BJ (cell line): ENCODE measurements at places on chromosomes 1 and 21.

GRCh38 chr1:89986020-89986419, 8.9 kb upstream of the ZNF326 start:
- no peak for DNase-seq

DNA sequence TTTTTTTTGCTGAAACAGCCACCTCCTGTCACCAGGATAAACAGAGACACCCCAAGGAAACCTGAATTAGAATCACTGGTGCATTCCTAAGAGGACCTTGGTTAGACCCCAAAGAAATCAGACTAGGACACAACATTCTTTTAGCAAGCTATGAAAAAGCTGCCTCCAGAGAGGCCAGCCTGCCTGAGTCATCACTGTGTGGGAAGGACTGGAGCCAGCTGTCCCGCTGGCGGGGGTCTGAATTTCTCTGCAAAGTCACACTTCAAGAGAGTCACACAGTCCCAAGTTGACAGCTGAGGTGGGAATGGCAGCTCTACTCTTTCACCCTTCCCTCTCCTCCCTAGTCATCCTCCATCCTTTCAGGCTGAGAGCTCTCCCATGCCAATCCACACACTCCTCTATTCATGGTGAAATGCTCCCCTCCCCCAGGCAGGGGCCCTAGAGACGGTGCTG, 405.0 kb upstream of the POU3F1 start:
- DNase-seq: peak; percentile 9

- DNase-seq: no peak
Measured at GRCh38 chr1:30046751-30047150, 676.6 kb downstream of the MATN1 start.

DNA sequence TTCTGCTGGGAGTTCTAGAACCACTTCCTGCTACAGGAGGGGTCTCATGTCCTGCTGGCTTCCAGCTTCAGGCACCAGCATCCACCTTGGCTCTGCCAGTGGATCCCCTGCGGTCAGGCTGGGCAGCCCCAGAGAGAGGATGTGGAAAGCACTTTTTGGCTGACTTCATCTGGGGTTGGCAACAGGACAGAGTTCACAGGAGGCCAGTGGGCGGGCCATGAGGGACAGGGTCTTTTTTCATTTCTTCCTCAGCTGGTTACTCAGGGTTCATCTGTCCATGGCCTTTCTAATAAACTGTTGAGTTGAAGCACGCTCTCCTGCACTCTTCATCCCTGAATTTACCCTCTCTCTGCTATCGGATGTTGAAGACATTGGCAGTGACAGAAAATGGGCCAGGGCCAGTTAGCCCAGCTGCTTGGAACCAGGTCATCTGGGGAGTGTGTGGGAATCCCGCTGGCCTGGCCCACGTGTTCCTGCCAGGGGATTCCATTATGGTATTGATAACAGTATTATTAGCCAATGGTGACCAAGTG, 45.2 kb downstream of the RPS6KA1 start:
- DNase-seq: no peak

DNA sequence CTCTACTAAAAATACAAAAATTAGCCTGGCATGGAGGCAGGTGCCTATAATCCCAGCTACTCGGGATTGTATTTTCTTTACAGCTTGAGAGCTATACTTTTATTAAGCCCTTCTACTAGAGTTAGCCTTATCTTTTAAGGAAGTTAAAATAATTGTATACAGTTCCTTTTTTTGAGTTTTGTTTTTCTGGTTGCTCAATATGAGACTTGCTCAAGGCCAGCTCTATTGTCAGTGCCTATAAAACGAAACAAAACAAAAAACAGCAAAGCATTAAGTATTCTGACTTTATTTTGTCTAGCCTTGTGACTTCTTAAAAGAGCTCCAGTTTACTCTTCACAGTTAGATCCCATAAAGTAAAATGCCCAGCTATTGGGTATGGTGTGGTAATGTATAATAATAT, 17.2 kb downstream of the PKN2 start:
- no peak for DNase-seq

DNA sequence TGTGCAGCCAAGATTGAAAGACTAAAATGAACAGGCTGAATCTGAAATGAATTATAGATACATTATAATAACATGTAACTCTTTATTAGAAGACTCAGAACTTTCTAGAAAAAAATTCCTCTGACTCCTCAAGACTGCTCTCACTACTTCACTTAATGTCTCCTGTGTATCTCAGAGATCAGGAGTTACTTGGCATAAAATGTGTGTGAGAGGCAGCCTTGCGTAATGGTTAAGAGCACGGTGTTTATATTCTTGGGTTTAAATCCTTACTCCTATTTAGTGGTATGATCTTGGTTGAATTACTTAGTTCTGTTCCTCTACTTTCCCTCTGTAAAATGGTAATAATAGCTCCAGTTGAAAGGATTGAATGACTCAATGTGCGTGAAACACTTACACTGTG, 634.9 kb downstream of the LTN1 start:
- DNase-seq: no peak

- no peak for DNase-seq
Measured at GRCh38 chr1:69246710-69247109, 321.0 kb upstream of the LRRC7 start.

DNA sequence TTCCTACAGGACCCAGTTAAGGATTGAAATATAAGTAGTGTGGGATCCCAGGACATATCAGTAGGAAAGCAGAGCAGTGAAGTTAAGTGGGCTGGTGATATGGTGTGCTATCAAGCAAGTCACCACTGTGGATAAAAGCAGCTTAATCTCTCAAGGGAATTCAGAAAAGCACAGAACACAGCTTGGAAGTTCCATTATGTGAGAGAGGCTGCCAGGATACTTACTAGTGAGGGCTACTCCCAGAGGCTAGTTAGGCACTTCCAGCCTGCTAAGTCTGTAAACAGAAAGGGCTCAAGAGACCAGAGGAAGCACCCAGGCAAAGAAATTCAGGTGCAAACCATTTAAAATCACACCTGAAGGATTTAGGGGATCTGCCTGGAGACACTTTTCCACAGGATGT, 18.8 kb upstream of the GRIK1 start:
- no peak for DNase-seq

DNA sequence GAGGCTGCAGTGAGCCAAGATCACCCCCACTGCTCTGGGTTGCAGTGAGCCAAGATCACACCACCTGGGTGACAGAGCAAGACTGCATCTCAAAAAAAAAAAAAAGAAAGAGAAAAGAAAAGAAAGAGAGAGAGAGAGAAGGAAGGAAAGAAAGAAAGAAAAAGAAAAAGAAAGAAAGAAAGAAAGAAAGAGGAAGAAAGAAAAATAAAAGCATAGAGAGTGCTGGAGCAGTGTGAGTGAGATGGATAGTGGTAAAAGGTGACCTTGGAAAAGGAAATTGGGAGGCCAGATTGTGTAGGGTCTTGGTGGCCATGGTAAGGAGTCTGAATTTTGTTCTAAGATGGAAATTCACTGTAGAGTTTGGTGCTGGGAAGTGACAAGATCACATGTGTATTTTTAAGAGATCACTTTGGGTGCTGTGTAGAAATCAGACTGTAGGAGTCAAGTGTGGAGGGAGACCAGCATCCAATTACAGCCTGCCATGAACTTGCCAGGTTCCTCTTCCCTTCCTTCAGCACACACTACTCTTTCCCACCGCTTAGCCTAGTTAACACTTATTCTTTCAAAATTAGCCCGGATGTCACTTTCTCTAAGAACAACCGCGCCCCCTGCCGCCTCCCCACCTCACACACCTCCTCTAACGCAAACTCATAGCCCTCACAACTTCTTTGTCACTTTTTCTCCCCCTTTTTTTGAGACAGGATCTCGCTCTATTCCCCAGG, 17.9 kb downstream of the MTX1 start:
- no peak for DNase-seq

- DNase-seq: no peak
Measured at GRCh38 chr1:223704921-223705878, 7.1 kb upstream of the CAPN2 start.

DNA sequence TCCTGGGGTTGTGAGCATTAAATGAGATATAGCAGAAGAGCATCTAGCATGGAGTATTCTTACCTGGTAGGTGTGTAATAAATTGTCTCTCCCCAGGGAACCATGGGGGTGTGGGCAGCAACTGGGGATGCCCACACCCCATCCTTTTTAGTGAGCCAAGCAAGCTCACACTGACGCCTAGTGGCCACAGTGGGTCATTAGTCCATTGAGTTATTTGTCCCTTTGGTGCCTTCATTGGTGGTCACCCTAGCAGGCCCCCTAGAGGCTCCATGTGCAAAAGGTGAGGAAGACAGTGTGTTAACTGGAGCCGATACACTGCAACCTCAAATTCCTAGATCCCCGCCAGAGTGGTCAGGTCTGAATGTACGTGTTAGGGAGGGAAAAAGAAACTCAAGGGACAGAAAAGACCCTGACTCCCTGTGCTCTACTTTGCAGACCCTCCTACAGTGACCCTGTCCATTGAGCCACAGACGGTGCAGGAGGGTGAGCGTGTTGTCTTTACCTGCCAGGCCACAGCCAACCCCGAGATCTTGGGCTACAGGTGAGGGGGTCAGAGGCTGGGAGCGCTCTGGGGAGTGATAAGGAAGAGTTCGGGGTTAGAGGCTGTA, 93.3 kb upstream of the CD1D start:
- DNase-seq: no peak

DNA sequence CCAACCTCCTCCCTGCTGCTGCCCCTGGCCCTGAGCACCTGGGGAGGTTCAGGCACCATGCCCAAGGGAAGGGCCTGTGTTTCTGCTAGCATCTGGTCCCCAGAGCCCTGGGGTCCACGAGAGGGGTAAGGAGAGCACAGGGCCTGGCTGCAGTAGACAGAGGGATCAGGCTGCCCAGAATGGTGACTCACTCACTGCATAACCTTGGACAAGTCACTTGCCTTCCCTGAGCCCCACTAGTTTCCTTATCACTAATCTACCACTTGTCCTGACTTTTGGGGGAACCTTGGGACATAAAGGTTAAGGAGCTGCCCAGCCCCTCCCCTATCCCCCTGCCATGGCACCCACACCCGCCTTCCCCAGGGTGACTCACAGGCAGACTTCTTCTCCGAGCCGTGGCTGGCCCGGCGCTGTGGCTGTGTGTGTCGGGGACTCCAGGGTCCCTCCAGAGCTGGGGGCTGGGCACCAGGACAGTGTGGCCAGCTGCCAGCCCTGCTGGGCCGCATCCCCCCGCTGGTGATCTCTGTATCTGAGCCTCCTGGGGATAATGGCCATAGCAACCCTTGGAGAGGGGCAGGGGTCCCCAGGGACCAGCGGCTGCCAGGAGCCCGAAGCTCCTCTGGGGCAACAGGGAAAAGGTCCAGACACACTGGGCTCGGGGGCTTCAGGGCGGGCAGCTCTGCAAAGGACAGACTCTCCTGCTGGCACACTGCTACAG, 4.0 kb downstream of the ARHGEF19 start:
- DNase-seq: no peak

DNA sequence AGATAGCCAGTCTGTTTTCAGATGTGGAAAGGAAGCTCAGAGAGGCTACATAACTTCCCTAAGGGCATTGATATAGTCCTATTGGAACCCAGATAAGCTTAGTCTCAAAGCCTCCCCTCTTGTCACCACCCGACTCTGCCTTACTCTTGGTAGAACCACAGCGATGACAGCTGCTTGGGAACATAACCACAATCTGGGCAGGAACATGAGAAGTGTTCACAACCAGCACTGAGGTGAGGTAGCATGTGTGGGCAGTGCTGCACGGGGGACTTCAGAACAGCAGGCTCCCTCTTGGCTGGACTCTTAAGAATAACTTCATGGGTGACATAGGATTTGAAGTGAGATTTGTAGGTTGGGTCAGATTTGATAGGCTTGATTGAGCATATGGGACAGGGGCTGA, 9.3 kb upstream of the S100A10 start:
- DNase-seq: no peak

DNA sequence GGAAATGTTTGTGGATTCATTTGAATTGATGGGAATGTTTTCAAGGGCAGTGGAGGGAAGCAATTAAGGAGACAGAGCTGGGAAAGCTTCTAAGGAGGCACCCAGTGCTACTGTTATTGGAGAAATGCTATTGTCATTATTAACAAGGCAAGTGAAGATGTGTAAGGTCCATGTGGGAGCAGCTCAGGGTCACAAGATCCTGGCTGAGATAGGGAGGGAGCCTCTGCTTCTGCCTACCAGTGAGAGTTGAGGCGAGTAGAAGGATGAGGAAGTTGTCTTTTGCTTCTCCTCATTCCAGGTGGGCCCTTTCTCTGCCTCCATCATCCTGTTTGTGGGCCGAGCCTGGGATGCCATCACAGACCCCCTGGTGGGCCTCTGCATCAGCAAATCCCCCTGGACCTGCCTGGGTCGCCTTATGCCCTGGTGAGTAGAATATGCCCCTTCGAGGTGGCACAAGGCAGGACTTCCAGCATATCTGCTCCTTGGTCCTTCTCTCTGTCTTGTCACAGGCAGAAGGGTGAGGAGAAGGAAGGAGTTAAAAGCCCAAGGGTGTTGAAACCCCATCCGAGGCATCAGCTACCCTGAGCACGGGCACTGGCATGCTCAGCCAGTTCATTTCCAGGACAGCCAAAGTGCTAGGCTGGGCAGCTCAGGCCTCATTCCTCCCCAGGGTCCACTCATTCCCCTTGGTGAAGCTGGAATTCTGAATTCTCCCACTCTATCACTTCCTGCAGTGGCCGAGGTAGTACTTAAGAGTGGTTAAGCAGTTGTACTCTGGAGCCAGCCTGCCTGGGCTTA, 3.7 kb downstream of the MFSD2A start:
- DNase-seq: no peak

GRCh38 chr1:58660105-58660504, 39.8 kb downstream of the MYSM1 start:
- no peak for DNase-seq

DNA sequence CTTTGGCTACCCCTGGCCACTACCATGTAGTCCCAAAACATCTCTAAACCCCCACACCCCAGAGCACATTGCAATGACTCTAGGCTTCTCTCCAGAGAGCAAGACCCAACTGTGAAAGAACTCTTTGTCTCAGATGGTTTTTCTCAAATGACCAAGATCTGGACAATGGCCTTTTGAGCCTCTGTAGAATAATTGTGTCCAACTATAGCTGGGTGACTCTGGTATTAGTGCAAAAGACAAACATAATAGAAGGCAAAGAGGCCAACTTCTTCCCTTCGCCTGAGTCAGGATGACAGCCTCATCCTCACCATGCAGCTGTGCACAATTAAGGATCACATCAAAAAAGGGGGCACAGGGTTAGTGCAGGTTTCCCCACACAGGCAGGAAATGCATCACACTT, 139.6 kb downstream of the BRINP2 start:
- no peak for DNase-seq

- DNase-seq: no peak
Measured at GRCh38 chr1:227270554-227270953, 47.7 kb downstream of the CDC42BPA start.

- DNase-seq: no peak
Measured at GRCh38 chr21:29359718-29360117, 61.0 kb downstream of the BACH1 start.

DNA sequence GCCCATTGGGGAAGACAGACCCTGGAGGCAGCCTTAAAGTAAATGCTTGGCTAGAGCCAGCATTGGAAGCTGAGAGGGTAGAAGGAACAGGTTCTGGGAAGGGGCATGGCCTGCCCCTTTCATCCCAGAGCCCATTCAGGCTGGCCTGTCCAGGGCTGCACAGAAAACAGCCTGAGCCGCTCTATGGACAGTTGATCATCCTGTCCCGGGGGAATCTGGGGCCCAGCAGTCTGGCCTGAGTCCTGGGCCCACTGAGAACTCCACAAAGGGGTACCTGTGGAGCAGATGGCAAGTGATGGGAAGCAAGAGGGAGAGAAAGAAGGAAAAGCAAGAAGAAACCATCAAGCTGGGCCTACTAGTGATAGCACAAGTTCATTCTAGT, 13.2 kb downstream of the TMEM81 start:
- no peak for DNase-seq
